ENCODE measurements at places on chromosomes 5 and 9.

- no peak for DNase-seq
Measured at GRCh38 chr5:147430628-147431027, 79.2 kb downstream of the DPYSL3 start.

DNA sequence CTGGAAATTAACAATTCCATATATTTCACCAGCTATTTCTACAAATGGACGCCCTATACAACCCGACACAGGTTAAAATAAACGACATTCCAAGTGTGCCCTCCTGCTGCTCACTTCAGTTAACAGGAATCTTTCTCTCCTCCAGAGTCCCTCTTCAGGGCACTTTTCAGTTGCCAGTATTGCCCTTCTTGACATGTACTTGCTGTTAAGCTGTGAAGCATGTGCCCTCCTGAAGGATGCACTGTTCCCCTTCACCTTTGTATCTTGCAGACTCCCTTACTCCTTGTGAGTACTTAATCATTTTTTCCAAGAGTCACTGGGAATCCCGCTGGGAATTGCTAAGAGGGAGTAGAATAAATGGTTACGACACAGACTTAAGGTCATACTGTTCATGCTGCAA is 364.1 kb downstream of the CTNND2 start:
- DNase-seq, result no peak

DNA sequence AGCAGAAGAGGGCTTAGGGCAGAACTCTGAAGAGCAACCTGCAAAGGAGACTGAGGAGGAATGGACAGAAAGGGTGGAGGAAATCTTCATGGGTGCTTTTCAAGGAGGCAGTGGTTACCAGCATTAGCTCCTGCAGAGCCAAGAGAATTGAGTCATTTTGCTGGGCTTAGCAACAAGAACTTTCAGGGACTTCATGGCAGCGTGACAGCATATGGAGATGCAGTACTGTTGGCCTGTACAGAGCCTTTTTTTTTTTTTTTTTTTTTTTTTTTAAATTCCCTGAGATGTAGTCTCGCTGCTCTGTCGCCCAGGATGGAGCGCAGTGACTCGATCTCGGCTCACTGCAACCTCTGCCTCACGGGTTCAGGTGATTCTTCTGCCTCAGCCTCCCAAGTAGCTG is 296.0 kb upstream of the DMRT1 start:
- no peak for DNase-seq

DNA sequence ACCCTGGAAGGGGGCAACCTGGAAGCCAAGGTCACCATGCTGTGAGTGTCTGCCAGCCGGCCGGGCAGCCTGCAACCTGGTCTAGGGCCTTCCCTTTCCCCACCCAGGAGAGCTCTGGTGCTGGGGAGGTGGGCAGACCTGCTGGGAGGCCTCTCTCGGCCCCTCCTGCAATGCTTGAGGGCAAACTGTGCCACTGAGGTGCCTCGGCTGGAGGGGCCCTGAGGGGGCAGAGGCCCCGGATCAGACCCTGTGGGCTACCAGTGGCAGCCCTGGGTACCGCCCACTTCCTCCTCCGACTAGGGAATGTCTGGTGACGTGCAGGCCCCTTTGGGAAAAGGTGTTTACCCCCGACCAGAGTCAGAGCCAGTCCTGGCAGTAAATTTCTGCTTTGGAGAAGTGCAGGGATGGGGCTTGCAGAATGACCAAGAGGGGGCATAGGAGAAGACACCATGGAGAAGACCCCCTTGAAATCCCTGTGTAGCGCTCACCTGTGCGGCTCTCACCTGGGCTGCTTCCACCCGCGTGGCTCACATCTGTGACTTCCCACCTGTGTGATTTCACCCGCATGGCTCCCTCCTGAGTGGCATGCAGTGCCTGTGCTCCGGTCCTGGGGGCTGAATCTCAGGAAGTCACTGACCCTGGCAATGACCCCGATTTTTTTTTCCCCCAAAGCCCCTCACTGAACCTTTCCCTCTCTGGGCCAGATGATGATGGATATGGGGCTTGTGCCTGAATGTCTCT is 1.1 kb downstream of the LCN1 start:
- no peak for DNase-seq

GRCh38 chr5:57698802-57699201 is 216.2 kb upstream of the ACTBL2 start:
- peak; percentile 67 for DNase-seq

DNA sequence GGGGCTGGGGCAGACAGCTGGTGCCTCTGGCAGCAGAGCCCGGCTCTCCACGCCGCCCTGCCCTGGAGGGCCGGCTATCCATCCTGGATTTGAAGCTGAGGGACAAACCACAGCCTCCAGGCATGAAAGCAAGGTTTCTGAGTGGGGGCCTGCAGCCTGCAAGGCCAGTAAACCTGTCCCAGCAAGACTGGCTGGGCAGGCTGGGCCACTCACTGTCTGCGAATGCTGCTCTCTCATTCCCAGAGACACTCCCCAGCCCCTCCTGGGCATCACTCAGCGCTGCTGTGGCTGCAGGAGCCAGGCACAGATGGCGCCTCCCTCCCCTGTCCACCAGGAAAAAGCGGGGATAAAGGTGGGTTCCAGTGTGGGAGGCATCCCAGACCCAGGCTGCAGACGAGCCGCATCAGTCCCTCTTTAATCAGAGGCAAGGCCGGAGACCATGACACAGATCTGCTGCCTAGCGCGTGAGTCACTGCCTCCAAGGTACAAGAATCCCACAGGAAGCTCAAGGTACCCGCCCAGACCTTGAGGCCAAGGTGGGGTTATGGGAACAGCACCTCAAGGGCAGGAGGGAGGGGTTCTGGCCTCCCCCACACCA is 118.0 kb downstream of the VAV2 start:
- peak; percentile 86 for DNase-seq

GRCh38 chr5:119071561-119071995 is 691 bp downstream of the DMXL1 start:
- no peak for DNase-seq

GRCh38 chr5:95238560-95239325 is 46.2 kb downstream of the MCTP1 start:
- peak; percentile 9 for DNase-seq

DNA sequence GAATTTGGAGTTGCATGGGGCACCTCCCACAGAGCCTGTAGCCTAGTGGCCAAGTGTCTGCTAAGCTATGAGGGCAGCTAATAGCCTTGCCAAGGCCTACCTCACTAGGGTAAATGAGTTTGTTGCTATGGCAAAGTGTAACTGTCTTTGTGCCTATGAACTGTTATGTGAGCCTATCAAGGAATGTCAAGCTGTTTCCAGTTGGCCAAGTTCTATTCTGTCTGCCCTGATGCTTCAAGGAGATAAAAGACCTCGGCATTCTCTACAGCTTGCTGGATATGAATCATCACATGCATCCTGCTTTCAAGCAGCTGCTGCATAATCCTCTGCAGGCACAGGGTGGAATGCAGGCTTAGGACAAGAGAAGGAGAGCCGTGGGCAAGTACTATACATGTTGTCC is 69.8 kb upstream of the CCDC112 start:
- DNase-seq, result peak; percentile 73

- no peak for DNase-seq
Measured at GRCh38 chr5:168002116-168002515, 289.3 kb upstream of the WWC1 start.

GRCh38 chr9:14383773-14384172 is 69.8 kb upstream of the NFIB start:
- DNase-seq, result no peak

- no peak for DNase-seq
Measured at GRCh38 chr9:33472881-33473615, 676 bp downstream of the NOL6 start.

DNA sequence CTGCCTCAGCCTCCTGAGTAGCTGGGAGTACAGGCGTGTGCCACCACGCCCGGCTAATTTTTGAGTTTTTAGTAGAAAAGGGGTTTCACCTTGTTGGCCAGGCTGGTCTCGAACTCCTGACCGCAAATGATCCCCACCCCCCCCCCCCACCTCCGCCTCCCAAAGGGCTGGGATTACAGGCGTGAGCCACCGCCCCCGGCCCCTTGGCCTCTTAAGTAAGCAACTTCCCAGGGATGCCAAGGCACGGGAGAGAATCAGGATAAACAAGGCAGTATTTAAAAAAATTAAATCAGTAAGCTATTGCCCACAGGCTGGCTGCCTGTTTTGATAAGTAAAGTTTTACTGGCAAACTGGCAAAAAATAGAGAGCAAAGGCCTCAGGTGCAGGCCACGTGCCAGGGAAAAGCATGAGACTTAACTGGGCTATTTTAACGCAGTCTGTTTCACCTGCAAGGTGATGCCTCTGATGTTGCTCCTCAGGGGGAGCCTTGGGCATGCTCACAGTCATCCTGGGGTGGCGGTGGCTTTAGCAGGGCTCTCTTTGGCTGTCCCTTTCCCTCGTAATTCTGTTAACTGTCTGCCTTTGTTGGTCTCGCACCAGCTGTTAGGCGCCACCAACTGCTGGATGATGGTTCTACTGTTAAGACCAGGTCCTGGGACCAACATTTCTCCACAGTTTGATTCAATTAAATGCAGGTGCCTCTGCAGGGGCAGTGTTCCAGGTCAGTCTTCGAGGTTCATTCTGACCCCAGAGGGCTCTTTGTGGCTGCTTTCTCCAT is 19.4 kb upstream of the RNF130 start:
- DNase-seq, result peak; percentile 35

GRCh38 chr9:6632516-6633183 is 12.9 kb downstream of the GLDC start:
- DNase-seq, result peak; percentile 84

DNA sequence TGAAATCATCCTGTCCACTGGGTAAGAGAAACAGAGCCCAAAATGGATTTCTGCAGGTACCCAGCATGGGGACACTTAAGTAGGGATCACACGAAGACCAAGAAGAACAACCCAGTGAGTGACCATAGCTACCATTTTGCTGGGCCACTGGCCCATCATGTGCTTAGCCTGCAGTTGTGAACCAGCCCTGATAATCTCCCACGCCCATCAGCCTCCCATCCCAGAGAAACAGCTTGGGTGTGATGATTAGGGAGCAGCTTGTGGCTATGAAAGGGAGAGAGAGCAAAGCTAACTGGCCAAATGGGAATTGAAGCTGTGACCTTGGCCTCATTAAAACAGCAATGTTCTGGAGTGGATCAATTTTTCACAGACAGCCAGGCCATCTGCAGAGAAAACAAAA is 138.5 kb downstream of the SLC24A2 start:
- DNase-seq, result no peak

GRCh38 chr5:3375586-3376311 is 219.9 kb upstream of the IRX1 start:
- DNase-seq, result no peak

GRCh38 chr5:163506726-163507125 is 1.3 kb downstream of the MAT2B start:
- peak; percentile 30 for DNase-seq

DNA sequence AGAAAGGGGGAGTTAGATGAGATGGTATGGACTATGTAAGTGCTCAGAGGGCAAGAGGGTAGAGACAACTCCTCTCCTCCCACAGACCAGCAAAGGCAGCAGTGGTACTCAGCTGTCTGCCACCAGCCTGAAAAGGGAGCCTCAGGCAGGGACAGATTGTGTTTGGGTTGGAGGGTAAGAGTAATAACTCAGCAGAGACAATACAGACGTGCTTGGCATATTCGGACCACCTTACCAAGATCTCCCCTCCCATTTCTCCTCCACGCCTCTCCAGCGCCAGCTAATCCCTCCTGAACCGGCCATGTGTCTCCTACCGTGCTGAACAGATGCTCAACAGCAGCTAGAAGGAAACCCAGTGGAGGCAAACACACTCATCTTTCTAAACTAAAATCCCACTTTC is 180.8 kb downstream of the ASTN2 start:
- DNase-seq, result no peak

DNA sequence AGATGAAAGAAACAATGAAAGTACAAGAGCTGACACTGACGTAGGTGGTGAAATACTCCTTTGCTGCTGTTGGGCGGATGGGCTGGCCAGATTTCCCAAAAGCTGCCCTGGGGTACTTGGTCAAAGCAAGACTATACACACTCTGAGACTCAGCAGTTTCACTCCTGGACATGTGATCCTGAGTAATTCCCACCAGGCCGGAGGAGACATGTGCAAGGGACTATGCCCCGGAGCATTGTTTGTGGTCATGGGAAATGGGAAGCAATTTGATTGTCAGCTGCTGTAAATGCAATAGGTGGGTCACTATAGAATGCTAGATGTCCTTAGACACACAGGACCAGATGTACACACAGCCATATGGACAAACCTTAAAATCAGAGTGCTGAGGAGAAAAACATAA is 116.1 kb downstream of the DCP2 start:
- no peak for DNase-seq

DNA sequence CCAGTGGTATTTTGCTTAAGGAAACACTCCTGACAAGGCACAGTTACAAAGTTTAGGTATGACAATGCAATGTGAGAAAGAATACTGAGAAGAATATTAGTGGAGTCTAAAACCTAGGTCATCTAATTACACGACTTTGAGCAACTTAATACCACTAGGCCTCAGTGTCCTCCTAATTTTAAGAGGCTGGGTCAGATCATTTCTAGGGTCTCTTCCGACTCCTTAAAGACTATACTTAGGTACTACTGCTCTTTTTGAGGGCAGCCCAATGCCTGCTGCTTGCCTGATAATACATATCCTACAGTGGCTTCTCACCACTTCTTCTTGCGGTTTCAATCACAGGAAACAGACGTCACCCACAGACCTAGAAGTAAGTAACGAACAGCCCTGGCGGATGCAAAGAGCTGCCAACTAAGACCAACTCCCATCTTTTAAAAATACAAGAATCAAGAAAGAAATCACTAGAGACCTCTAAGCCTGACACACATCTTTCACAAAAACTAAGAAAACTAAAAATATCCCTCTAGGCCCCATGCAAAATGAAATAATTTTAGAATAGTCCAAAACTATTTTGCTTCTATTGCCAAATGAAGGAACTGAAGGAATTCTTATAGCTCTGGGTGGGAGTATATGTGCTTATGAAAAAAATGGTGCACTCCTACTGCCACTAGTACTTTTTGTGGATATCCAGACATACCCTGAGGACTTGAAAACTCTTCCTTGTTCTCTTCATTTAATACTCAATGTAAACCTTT is 13.1 kb downstream of the DIAPH1 start:
- no peak for DNase-seq

- DNase-seq, result no peak
Measured at GRCh38 chr5:14513266-14513665, 68.3 kb upstream of the OTULINL start.

DNA sequence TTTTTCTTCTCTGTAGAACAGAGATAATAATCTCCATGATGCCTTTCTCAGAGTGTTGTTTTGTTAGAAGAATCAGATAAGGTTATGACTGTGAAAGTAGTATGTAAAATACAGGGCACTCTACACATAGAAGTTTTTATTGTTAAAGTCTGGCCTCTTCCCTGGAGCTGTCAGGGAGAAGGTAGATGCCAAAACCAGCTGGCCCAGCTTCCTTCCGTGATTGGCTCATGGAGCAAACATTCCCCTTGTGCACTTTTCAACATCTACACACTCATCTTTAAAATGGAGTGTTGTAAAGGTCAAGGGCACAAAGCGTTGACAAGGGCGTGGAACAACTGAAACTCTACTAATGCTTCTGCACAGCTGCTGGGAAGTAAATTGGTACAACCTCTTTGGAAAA is 7.4 kb upstream of the RNF183 start:
- DNase-seq, result no peak

All from Caki2 (cell line).